H1 (cell line): ENCODE measurements at places on chromosomes 11 and 22.

GRCh38 chr11:39036021-39036420 lies 2423.4 kb downstream of the LRRC4C start:
- no peak overlapping the region for H3K27ac ChIP-seq
- no peak for DNase-seq
- no peaks in the 10 kb centered on the region for H3K27me3 ChIP-seq
- no peaks in the 10 kb centered on the region for H3K36me3 ChIP-seq

DNA sequence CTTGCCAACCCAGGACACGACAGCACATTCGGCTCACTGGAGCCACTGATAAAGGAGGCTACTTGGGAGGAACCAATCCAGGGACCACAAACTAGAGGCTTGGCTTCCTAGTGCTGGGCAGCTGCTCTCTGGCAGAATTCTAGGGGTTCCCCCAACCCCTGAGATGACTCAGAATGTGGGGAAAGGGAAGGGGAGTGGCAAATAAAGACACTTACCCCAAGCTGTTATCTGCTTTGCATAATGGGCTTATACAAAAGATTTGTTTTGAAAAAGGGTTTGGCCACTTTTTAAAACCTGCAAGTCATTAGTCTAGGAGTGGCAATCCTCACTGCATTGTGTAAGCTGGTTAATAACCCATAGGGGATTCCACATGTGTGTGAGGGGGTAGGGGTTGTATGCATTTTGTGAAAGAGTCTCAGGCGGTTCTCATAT lies 64.1 kb upstream of the LMO1 start:
- H3K4me1 ChIP-seq: peaks cover 9% of the 10 kb centered on the region
- no peaks in the 10 kb centered on the region for H3K36me3 ChIP-seq
- H3K4me3 ChIP-seq: no peak overlapping the region
- no peaks in the 10 kb centered on the region for H3K27me3 ChIP-seq

DNA sequence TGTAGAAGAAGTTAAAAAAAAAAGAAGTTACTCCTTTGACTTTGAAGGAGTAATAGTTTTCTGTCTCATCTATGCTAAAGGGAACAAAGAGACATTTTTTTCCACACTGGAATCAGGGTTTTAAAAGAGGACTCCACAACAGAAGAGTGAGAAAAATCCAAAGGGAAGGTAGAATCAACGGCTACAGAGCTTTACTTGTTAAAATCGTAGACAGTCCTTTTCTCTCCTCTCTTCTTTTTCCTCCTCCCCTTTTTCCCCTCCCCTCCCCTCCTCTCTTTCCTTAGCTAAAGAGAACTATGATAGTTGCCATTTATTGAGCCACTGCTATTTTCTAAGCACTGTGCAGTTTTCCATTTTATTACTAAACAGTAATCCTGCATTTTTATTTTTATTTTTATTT lies 29.2 kb downstream of the DDIAS start:
- peaks cover 45% of the 10 kb centered on the region for H3K36me3 ChIP-seq
- H3K4me3 ChIP-seq: no peak overlapping the region
- no peak for DNase-seq
- H3K27me3 ChIP-seq: no peaks in the 10 kb centered on the region
- no peak overlapping the region for H3K27ac ChIP-seq

- H3K27me3 ChIP-seq: peaks cover 97% of the 10 kb centered on the region
- no peaks in the 10 kb centered on the region for H3K36me3 ChIP-seq
- H3K4me1 ChIP-seq: peaks cover 47% of the 10 kb centered on the region
- DNase-seq: no peak
Observed at GRCh38 chr22:19765477-19766239, 5.1 kb downstream of the TBX1 start.

GRCh38 chr11:116373104-116373944 lies 399.5 kb downstream of the BUD13 start:
- no peak for DNase-seq
- no peaks in the 10 kb centered on the region for H3K36me3 ChIP-seq
- H3K27me3 ChIP-seq: no peaks in the 10 kb centered on the region
- H3K27ac ChIP-seq: no peak overlapping the region

DNA sequence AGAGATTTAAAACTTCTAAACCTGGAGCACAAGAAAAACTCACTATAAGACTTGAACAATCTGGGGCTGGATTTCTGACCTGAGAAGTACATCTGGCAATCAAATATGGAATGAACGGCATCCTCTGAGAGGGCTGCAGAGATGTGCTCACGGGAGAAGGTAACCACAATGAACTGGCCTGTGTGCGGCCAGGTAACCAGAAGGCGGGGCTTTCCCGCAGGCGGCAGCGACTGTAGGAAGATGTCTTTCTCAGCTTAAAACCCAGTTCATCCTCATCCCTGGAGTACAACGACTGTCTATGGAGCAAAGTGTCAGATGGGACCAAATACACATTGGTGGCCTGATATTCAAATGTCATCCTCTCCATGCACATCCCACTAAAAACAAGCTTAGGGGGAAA lies 24.5 kb downstream of the MICAL3 start:
- H3K27me3 ChIP-seq: no peaks in the 10 kb centered on the region
- H3K4me3 ChIP-seq: peak overlapping the region; percentile 53
- DNase-seq: no peak
- no peaks in the 10 kb centered on the region for H3K36me3 ChIP-seq
- no peak overlapping the region for H3K27ac ChIP-seq
- no peaks in the 10 kb centered on the region for H3K4me1 ChIP-seq

GRCh38 chr22:49192180-49192856 lies 635.4 kb downstream of the BRD1 start:
- no peaks in the 10 kb centered on the region for H3K27me3 ChIP-seq
- H3K4me3 ChIP-seq: no peak overlapping the region
- no peaks in the 10 kb centered on the region for H3K36me3 ChIP-seq
- H3K27ac ChIP-seq: no peak overlapping the region
- DNase-seq: no peak

DNA sequence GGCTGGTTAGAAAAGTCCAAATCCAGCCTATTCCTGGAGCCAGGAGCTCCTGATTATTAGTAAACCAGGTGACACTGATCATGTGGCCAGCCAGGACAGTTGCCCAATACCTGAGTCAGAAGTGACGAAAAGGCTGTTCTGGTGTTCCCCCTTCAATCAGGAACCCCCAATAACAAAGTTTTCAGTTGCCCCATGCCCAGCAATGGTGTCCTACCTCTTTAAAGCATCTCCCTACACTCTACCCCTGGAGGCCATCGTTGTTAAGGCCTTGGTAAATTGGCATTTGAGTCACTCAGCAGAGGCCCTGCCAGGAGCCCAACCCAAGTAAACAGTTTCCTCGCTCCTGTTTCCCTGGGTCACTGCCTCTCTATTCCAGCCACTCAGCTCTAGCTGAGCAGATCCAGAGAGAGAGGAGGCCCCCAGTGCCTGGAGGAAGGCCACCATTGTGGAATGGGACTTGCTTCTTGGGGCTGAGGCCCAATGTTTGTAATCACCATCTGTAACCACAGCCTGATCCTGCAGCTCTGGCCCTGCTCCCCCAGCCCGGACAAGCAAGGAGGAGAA lies 25.0 kb downstream of the ARHGAP1 start:
- H3K4me3 ChIP-seq: no peak overlapping the region
- H3K36me3 ChIP-seq: peaks cover 32% of the 10 kb centered on the region
- peak overlapping the region; percentile 9; the same call in 1 of the 2 replicates for H3K27ac ChIP-seq
- DNase-seq: no peak
- H3K4me1 ChIP-seq: peaks cover 19% of the 10 kb centered on the region
- H3K27me3 ChIP-seq: no peaks in the 10 kb centered on the region

GRCh38 chr11:96063053-96063452 lies 139.1 kb upstream of the MTMR2 start:
- no peak for DNase-seq
- H3K4me3 ChIP-seq: no peak overlapping the region
- no peak overlapping the region for H3K27ac ChIP-seq

DNA sequence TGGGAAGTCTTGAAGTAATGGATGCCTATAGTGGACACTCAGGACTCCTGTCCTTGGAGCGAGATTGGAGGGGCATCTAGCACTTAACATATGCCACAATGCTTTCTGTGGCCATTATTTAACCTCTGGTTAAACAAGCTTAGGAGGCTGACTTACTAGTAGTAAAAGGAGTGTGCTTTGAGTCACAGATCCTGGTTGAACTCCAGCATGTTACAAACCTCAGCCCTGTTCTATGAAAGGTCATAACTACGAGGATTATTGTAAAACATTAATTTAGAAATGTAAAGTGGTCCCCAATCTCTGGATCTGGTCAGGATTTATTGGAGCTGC lies 1.1 kb upstream of the LBHD1 start:
- H3K27ac ChIP-seq: no peak overlapping the region
- no peak for DNase-seq

GRCh38 chr22:19051381-19052072 lies 70.7 kb downstream of the DGCR2 start:
- no peak for DNase-seq
- H3K4me1 ChIP-seq: no peaks in the 10 kb centered on the region
- H3K4me3 ChIP-seq: no peak overlapping the region

DNA sequence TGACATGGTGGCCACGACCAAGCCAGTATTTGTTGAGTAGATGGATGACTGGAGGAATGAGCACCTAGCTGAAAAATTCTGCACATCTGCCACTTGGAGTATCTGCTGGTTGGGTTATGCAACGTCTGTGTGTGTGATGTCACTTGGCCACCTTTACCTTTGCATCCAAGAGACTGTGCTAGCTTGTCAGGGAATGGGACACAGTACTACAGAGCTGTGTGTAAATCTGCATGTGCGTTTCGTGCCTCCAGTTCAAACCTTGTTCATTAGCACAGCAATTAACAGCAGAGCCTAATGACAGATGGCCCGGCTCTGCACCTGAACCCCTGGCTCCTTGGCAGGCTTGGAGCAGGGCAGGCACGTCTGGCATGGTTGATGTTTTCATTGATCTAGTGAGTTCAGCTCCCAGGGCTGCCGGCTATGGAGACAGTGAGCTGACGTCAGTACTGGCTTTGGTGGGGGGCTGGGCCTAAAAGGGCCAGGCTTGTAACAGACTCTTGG lies 188.4 kb upstream of the NAV2 start:
- H3K36me3 ChIP-seq: no peaks in the 10 kb centered on the region
- H3K27ac ChIP-seq: no peak overlapping the region
- DNase-seq: no peak
- H3K27me3 ChIP-seq: no peaks in the 10 kb centered on the region

DNA sequence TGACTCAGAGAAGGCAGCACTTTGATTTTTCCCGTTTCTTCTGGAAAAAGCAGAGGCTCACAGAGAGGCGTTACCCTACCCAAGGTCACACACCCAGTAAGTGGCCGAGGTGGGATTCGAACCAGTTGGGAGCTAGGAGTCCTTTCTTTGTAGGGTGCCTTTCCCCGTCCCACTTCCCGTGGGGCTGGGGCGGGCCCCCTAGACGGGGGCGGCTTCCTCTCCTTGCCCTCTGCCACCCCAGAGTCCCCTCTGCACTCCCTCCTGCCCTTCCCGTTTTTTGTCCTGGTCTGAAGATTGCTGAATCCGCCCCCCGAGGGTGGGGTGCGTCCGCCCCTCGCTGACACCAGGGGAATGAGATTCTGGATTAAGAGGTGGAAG lies 747 bp downstream of the TPCN2 start:
- no peaks in the 10 kb centered on the region for H3K27me3 ChIP-seq
- peak overlapping the region; percentile 67 for H3K4me3 ChIP-seq
- DNase-seq: no peak
- no peaks in the 10 kb centered on the region; the same call in 1 of the 2 replicates for H3K4me1 ChIP-seq
- peak overlapping the region; percentile 41; the same call in 1 of the 2 replicates for H3K27ac ChIP-seq

DNA sequence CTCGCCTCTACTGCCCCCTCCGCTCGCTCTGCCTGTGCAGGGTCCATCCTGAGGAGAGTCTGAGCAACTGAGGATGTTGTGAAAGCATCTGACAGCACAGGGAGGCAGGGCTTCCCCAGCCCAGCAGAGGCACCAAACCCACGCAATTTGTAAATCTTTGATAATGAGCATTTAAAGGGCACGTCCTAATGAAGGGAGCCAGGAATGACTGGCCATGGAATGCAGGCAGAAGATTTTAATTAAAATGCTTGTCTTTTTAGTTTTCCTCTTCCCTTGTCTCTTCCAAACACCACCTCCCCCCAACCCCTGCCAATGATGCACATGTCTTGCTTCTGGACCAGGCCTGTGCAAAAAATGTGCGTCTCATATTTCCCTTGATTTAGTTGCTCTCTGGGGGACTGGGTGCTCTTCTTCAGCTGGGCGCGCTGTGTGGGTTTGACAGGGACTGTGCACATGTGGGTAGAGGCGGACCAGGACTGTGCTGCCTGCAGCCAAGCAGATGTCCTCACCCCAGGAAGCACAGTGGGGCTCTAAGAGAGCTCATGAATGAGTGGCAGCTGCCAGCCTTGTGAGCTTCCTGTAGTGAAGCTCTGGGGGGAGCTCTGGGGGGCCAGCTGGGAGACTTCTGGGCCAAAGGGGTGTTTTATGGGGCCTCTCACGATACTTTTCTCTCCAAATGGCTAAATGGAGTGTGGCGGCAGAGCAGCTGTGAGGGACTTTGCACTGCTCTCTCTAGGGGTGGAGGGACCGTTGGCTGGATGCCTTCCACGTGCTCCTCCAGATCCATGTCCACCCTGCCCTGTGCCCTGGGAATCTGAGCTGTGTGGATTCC lies 273.5 kb downstream of the ST3GAL4 start:
- H3K27me3 ChIP-seq: no peaks in the 10 kb centered on the region
- no peak overlapping the region for H3K27ac ChIP-seq
- no peak for DNase-seq
- H3K36me3 ChIP-seq: no peaks in the 10 kb centered on the region
- H3K4me3 ChIP-seq: no peak overlapping the region

DNA sequence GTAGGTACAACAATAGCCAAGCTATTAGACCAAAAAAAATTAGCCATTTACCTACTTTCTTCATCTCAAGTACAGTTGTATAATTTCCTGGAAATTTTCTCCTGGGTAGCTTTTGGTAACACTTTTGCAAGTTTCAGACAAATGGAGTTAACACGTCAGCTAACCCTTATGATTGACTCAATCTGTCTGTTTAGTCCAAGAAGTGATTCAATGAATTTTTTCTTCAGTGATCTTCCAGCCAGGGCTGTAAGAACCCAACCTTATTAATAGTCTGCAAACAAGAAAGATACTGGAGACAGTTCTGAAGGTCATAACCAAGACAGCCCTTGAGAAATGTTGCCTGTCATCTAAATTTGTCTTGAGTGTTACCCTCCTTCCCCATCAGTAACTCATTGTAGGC lies 30.1 kb upstream of the FIBIN start:
- H3K27ac ChIP-seq: no peak overlapping the region
- no peaks in the 10 kb centered on the region for H3K4me1 ChIP-seq
- H3K36me3 ChIP-seq: no peaks in the 10 kb centered on the region
- H3K4me3 ChIP-seq: no peak overlapping the region
- no peak for DNase-seq
- H3K27me3 ChIP-seq: no peaks in the 10 kb centered on the region

- H3K4me3 ChIP-seq: no peak overlapping the region
- no peak overlapping the region for H3K27ac ChIP-seq
- H3K27me3 ChIP-seq: no peaks in the 10 kb centered on the region; the same call in 1 of the 2 replicates
- H3K36me3 ChIP-seq: no peaks in the 10 kb centered on the region
Observed at GRCh38 chr11:70487756-70488155, 89.4 kb downstream of the CTTN start.

DNA sequence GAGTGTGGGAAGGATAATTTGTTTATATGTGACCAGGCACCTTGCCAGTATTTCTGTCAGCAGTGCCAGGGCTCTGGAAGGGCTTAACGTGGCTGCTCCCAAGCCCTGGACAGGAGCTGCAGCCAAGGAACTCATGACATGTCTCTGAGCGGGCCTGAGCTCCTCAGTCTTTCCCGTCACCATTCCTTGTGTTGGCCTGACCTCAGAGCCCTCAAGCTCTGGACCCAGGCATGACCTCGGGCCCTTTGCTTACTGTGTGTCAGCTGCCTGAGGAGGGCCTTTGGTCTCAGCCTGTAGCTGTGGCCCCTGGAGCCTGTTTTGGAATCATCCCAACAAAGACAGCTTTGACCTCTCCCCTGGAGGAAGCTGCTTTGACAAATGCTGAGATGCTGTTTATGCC lies 264.1 kb upstream of the PLET1 start:
- DNase-seq: no peak
- H3K27me3 ChIP-seq: no peaks in the 10 kb centered on the region
- H3K4me3 ChIP-seq: no peak overlapping the region
- H3K36me3 ChIP-seq: no peaks in the 10 kb centered on the region
- no peak overlapping the region for H3K27ac ChIP-seq
